GM12891 (cell line): ENCODE measurements at places on chromosomes 11 and 22.

DNA sequence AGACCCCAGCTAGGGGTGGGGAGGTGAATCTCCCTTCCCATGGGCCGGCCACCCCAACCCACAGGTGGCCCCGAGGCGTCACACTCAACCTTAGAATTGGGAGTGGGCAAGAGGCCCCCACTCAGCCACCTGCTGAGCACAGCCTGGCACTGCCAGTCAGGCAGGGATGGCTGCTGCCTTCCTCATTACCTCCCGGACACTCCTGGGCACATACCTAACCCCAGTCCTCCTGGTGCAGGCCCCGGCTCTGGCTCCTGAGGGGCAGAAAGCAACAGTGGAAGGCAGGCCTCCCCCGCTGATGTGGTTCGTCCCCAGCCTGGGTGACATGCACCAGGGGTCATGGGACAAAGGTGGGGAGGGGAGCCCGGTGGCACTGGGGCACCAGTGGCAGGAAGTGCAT lies 103.6 kb downstream of the MPPED1 start:
- no peak for DNase-seq

DNA sequence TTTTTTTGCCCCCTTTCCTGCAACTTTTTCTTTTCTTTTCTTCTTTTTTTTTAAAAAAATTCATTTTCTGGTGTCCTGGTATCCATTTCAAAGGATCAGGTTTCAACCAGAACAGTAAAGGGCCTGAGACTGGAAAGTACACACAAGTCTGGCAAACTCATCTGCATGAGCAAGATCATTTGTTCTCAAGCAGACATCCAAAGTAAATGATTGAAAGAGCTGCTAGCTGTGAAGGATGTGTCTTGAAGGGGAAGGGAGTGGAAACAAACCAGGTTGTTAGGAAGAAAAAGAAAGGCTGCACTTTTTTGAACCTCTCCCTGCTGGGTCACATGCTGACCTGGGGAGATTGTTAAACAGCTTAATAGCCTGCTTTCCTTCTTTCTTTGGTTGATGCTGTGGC lies 5.3 kb downstream of the YAP1 start:
- no peak for DNase-seq

GRCh38 chr11:74316772-74317505 lies 5.5 kb upstream of the P4HA3 start:
- DNase-seq, result no peak

DNA sequence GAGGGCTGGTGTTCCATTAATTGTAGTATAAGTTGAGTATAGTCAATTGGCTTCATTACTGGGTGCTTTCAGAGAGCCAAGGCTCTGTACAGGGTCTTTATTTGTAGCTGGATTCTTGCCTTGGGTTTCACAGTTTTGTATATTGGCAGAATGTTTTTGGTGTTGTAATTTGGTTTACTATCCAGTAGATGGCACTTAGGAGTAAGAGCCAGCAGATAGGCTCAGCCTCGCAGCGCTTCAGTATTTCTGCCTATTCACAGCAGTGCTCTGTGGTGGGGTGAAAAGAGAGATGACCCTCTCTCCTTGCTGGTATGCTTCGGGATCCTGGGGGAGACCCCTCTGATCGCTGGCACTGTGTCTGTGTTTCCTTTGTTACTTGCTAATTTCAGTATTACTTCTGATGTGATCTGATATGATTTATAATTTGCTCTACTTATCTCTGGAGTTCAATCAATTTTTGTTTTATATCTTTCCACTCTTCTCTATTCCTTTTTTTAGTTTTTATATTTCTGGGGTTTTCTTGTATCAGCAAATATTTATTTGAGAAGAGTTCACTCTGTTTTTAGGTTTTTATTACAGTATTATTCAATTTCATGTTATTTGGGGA lies 52.2 kb downstream of the ANO5 start:
- no peak for DNase-seq

GRCh38 chr22:17770180-17771077 lies 3.8 kb downstream of the BID start:
- DNase-seq, result no peak
